NCI-H774 (cell line): ENCODE measurements at places on chromosomes 11 and 22.

DNA sequence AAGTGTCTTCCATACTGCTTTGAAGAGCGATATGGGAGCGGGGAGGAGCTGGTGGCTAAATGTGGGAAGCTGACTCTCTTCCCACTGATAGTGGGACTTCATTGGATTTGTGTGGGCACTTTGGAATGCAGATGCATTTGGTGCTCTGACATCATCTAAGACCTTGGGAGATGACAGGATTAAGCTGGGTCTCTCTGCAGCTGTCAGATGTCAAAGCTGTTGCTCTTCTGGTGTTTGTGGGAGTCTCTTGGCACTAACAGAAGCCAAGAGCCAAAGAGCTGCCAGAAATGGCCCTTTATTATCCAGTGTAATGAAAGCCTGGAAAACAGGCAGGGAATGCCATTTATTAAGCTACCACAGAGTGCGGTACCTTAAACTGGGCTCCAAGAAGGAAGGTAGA lies 20.6 kb downstream of the GRAMD1B start:
- no peak for DNase-seq

GRCh38 chr11:21988477-21988876 lies 204.4 kb upstream of the ANO5 start:
- DNase-seq, result no peak

DNA sequence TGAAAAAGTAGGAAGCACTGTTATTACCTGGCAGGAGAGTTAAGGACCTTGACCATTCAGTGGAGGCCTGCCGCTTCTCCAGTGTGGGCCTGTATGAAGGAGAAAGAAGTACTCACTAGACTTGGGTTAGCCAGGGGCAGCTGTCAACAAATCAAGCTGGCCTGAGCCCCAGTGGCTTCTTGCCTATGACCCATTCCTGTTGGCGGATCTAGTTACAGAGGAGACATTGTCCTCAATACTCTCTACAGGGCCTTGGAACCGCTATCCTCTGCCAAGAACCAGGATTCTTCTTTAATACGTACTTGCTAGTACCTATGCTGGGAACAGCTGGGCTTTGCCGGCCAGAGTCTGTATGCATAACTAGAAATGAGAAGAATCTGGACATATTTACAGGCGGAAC lies 68.1 kb downstream of the ALX4 start:
- no peak for DNase-seq

GRCh38 chr11:17405232-17406005 lies 17.0 kb upstream of the KCNJ11 start:
- peak; percentile 41 for DNase-seq

DNA sequence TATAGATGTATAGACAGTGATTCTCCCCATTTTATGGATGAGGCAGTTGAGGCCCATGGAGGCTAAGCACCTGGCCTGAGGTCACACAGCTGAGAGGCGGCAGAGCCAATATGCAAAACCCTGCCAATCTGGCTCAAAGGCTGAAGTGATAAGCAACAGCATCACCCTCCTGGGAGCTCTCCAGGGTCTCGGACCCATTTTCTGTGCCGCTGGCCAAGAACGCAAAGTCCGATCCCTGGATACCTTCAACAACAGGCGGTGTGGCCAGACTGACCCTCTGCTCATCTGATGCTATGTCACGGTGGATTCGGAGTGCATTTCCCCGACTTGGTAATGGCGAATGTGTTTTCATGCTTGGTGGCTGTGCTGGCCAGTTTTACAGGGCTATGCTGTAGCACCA lies 595.0 kb downstream of the TBC1D22A start:
- no peak for DNase-seq

DNA sequence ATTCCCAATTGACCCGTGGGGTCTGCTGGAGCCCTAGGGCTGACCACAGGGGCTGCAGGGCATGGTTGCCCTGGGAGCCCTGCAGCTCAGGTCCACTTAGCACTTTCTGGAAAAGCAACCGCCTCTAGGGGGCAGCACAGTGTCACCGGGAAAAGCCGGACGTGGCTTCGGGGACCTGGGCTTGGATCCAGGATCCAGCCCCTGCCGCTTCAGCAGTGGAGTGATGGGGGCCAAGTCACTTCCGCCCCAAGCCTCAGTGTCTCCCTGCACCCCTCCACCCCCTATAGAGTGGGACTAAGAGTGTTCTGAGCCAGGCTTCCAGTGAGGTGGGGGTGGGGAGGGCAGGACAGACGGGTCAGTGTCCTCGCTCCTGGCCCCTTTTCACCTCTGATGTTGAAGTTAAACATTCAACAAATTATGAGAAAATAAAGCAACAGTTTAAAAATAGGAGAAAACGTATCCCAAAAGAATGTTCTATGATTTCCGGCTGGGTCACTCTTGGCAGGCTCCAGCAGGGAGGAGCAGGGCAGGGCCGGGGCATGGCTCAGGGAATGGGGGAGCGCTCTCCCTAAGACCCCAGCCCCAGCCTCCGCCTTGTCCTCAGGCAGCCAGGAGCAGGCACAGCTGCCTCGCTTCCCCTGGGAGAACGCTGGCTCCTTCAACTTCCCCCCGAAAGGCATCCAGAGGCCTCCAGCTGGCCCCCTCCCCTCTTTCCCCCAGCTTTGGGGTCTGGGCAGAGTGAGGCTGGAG lies 96.5 kb upstream of the FGF3 start:
- DNase-seq, result peak; percentile 43

DNA sequence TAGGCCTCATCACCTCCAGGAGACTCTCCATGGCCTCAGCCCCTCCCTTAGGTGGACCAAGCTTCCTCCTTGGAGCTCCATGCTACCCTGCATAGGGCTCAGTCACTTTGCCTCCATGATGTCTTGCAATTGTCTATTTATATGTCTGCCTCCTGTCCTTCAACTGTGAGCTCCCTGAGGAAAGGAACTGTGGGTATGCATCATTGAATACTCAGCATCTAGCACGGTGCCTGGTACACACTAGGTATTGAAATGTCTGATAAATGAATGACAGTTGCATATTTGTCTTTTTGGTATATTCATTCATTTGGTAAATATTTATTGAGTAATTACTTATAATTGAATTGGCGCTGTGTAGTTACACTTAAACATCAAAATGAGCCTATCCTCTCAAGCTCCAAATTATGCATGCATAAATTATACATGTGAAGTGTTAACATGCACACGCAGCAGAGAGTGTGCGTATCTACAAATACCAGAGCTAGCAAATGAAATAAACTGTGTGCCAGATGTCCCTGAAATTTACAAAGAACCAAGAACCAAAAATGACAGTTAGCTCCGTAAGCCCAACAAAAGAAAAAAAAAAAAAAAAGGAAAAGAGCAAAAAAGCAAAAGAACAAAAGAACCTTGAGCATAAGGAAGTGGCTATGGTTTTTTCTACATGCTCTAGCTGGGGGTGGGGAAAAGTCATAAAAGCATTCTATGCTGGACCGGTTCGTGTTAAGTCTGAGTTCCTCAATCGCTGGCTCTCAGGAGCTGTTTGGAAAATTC lies 25.2 kb downstream of the GRAP2 start:
- peak; percentile 35 for DNase-seq

DNA sequence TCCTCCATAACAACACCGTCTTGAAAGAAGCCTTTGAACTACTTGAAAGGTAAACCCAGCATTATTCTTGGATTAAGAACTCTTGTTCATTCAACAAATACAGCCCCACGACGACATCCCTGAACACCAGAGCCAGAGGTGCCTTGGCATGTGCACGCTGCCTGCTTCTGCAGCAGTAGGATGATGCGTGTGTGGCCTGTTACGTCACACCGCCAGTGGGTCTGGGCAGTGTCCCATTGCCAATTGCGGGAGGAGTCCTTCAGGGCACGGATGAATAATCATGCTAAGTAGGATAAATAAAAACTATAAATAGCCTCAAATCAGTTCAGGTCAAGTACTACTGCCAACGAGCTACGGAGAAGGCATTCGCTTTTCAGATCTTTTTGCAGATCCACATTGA lies 380.5 kb downstream of the SHANK2 start:
- peak; percentile 18 for DNase-seq

- DNase-seq, result no peak
Measured at GRCh38 chr11:5600374-5600851, 4.0 kb downstream of the TRIM6 start.

DNA sequence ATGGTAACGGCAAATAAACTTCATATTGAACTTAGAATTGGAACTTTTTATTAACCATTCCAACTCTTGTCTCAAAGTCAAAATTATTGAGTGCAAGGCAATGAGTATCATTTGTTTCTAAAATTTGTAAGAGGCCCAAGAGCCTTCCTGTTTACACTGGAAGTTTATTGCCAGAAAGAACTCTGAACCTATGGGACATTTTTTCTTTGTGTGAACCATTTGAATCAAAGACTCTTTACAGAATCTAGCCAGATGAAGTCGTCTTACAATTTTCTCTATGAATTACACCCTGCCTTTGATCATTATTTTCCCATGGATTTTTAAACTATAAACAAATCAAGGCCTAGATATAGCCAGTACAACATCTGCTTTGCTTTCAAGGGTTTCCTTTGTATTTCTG lies 2.3 kb upstream of the GUCY1A2 start:
- DNase-seq, result no peak

DNA sequence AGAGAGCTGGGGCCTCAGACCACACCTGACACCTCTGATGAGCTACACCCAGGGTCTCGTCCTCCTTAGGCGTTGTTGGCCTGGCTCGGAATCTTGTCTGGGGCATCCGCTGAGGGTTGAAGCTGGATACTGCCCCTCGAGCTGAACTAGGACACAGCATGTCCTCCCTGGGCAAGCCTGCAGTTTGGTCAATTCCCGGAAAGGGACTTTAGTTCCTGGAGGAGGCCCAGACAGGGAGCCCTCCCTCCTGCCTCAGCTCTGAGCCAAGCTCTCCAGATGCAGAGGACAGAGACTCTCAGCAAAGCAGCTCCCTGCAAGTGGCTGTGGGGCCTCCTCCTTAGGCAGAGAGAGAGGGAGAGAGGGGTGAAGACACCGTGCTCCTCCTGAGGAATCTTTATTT lies 4.9 kb downstream of the APOL3 start:
- DNase-seq, result no peak

DNA sequence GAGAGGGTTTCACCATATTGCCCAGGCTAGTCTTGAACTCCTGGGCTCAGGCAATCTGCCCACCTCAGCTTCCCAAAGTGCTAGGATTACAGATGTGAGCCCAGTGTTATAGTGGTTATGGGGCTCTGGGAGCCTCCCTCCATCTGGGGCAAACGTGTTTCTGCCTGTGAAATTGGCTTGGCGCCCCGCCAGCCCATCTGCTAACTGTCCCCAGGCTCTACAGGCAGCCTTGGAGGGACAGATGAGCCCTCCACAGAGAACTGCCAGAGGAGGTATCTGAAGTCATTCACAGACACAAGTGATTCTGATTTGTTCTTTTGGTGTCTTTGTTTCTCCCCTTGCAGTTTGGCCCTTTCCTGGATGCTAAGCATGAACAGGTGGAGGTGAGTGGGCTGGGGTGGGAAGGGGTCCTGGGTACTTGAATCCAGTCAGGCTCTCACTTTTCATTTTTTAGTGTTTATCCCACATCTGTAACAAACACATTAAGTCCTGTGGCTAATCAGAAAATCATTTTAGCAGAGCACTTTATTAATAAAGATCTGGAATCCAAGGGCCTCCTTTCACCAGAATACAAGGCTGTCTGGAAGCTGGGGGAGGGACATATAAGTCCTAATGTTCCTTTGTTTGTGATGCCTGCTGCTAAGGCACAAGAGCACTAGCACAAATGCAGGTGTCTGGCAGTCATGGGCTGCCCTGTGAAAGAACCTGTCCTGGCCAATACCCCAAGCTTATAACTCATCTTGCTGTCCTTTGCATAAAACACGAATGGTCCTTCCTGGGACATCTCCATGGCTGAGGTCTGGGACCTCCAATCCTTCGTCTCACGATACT lies 25.7 kb upstream of the CDC42EP2 start:
- no peak for DNase-seq

DNA sequence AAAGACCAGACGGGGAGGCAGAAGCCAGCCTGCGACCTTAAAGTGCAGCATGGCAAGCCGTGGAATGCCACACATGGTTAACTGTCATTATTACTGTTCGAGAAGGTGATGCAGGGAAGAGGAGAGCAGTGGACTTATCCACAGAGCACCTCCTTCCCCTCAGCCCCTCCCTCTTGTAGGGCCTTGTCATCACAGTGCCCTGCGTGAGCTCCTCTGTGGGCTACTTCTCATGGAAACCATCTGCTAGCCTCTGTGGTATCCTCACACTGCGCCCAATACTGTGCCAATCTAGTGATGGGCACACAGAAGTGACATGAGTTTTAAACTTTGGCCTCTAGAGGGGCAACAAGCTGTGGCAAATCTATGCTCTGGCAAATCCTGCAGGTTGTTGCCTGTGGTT lies 18.2 kb upstream of the CCDC134 start:
- DNase-seq, result no peak

DNA sequence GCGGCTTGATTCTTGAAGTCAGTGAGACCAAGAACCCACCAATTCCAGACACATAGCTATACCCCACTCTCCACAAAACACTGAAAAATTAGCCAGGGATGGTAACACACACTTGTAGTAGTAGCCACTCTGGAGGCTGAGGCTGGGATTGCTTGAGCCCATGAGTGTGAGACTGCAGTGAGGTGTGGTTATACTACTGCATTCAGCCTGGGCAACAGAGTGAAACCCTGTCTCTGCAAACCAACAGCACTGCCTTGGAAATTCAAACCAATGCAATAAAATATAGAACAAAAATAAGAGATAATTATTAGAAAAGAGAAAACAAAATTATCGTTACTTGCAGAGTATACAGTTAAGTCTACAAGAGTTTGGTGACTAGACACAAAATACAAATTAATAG lies 20.2 kb upstream of the PRDM10 start:
- no peak for DNase-seq

DNA sequence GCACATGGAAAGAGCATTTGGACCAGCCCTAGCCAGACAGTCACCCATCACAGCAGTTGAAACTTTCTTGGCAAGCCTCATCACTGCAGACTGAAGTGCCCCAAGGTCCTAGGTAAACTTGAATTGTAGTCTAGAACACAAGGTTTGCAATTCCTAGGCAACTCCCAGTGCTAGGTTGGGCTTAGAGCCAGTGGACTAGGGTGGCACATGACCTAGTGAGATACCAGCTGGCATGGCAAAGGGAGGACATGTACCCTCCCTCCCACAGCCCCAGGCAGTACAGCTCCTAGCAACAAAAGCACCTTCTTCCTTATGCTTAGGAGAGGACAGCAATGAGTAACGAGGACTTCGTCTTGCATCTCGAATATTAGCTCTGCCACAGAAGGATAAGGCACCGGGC lies 889.5 kb downstream of the JRKL start:
- DNase-seq, result no peak

DNA sequence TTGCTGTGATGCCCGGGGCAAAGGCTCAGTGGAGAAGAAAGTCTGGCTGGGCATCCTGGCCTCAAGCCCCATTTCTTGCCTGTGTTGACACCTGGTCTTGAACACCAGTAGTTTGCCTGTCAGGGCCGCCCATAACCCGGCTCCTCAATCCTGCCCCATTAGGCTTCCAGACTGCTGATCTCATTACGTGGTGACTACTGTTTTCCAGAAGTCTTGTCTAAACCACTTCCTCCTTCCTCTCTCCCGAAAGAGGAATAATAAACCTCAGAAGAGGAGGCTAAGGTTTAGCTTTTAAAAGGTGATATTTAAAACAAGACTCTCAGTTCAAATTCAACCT lies 97.7 kb downstream of the CD44 start:
- DNase-seq, result no peak

DNA sequence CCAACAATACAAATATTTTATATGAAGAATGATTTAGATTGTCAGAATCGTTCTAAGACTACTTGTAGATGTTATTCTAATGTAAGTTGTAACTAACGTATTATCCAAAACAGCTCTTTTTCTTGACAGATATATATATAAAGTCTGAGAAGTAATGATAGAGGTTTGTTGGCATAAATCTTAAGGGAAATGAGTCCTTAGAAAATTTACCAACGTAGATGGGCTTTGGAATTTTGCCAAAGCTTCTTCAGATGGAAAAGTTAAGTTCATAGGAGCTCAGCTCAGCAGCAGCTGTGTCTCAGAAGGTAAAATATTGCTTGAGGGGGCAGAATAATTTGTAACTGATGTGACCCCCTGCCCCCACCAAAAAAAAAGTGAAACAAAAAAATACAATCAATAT lies 66.7 kb downstream of the BID start:
- DNase-seq, result no peak
